CD4-positive, alpha-beta T cell treated with Interleukin-6 for 4 hours (primary cell): ENCODE measurements at places on chromosomes 7 and 10.

DNA sequence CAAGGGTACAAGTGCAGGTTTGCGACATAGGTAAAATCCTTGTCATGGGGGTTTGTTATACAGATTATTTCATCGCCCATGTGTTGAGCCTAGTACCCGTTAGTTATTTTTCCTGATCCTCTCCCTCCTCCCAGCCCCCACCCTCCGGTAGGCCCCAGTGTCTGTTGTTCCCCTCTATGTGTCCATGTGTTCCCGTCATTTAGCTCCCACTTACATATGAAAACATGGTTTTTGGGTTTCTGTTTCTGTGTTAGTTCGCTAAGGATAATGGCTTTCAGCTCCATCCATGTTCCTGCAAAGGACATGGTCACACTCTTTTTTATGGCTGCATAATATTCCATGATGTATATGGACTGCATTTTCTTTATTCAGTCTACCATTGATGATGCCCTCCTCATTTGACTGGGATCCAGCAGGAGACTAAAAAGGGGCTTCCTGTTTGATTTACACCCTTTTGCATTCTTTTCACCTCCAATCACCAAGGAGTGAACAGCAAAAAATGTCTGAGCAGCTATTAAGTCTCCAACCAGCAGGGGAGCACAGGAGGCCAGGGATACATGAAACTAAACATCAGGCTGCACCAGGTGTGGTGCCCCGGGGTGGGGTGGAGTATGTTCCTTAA, 188.2 kb downstream of the SKIDA1 start:
- DNase-seq, result no peak

DNA sequence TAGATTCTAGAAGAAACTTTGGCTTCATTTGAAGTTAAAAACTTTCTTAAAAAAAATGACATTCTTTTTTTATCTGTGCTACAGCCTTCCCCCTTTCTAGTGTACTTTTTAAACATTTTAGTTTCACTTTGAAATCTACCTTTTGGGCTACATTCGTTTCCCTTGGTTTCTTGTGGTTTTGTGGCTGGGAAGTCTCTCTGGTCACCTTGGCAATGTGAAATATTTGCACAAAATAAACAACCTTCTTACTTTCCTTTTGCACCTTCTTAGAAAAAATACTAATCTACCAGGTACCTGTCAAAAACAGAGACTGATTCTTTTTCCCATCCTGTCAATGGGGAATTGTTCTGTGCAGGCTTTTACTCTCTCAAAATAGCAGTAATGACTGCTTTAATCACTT, 350.2 kb downstream of the GATA3 start:
- peak; percentile 44 for DNase-seq

GRCh38 chr10:102435529-102436233, 3.3 kb upstream of the CUEDC2 start:
- peak; percentile 53 for DNase-seq

GRCh38 chr7:120724955-120725354, 133.0 kb downstream of the TSPAN12 start:
- no peak for DNase-seq

GRCh38 chr7:2546776-2547586, 8.3 kb downstream of the BRAT1 start:
- no peak for DNase-seq

DNA sequence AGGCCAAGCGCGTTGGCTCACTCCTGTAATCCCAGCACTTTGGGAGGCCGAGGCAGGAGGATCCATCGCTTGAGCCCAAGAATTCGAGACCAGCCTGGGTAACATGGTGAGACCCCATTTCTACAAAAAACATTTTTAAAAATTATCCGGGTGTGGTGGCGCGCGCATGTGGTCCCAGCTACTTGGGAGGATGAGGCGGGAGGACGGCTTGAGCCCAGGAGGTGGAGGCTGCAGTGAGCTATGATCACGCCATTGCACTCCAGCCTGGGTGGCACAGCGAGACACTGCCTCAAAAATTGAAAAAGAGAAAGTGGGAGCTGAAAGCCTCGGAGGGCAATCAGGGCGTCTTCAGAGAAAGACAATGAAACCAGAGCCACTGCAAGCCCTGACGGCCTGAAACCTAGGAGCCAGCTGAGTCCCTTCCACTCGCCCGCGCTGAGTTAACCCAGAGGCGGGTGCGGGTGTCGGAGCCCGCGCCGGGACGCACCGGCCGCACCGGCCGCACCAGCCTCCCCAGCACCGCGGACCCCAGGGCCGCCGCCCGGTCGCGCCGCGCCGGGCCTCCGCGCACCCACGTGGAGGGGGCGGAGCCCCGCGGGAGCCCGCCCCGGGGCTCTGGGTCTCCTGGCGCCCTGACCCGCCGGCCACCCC, 22.4 kb downstream of the ZFAND2A start:
- DNase-seq, result no peak

DNA sequence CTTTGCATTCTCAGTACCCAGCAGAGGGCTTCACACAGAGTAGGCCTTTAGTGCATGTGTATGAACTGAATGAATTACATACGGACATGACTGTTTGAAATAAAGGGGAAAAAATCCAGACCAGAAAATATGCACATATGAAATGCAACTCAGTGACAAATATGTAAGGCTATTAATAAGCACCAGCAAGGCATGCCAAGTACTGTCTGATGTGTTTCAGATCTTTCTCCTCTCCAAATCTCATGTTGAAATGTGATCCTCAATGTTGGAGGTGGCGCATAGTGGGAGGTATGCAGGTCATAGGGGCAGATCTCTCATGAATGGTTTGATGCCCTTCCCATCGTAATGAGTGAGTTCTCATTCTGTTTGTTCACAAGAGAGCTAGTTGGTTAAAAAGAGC, 87.3 kb upstream of the TOMM7 start:
- no peak for DNase-seq

GRCh38 chr7:50733552-50733951, 49.1 kb downstream of the GRB10 start:
- DNase-seq, result no peak

DNA sequence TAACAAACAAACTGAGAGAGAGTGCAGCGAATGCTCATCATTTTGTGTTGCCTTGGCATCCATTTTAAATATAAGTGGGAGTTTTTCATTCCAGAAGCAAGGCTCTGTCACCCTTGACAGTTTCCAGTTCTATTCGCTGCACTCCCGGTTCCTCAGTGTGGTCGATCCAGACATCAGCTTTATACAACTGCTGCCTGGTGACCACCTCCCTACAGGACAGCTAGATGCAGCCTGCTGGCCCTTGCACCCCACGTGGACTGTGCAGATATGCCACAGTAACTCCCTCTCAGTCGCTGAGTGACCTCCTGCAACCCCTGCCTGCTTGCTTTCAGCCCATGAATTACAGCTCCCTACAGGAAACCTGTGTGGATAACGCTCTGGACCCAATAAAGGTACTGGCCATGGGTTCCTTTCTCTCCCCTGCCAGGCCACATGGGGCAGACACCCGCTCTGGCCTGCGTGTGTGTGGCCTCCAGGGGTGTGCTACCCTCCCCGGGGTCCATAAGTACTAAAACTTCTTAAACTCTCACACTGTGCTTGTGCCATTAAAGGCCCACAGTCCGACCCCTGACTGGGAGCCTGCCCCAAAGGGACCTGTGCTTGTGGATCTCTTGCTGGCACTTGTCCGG, 23.6 kb downstream of the BEND7 start:
- no peak for DNase-seq

- DNase-seq, result no peak
Observed at GRCh38 chr7:24926623-24927524, 53.1 kb downstream of the OSBPL3 start.

DNA sequence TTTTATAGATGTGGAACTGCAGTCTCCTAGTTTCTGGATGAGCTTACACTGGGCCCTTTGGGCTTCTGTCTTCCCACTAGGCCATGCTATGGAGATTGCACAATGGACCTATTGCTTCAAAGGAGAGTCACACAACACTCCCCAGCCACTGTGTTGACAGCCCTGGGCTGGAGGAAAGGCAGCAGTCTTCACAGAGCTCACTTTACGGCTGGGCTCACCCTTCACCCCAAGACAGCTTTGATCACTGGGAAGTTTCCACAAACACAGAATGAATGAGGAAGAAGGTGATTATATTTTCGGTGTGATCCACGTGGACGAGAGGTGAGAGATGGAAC, 92.7 kb upstream of the GDF10 start:
- peak; percentile 46 for DNase-seq

- DNase-seq, result no peak
Observed at GRCh38 chr10:3241274-3241921, 68.8 kb upstream of the PITRM1 start.

GRCh38 chr10:12397941-12398340, 48.6 kb downstream of the CAMK1D start:
- no peak for DNase-seq

- DNase-seq, result no peak
Observed at GRCh38 chr7:146397141-146397540, 280.5 kb downstream of the CNTNAP2 start.

GRCh38 chr10:122018491-122018890, 29.5 kb downstream of the TACC2 start:
- no peak for DNase-seq

GRCh38 chr7:92255308-92255707, 9.5 kb downstream of the ANKIB1 start:
- DNase-seq, result no peak

DNA sequence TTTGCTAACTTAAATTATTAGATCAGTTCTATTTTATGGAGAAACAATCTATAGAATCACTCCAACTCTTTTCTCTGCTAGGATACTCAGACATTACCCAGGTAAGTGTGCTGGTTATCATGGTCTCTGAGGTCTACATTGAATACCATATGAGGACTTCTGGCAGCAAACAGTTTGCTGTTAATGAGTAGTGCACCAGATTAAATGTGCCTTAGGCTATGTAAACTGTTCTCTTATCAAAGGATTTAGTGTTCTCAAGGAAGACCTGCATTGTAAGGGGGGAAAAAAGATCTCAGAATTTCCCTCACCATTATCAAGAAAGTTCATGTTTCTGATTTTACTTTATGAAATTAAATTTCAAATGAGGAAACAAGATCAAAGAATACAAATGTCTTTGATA, 107.5 kb downstream of the ITGB8 start:
- no peak for DNase-seq

- no peak for DNase-seq
Observed at GRCh38 chr10:93465806-93466675, 16.1 kb downstream of the MYOF start.

- DNase-seq, result no peak
Observed at GRCh38 chr7:105650382-105650970, 69.2 kb upstream of the EFCAB10 start.

- DNase-seq, result no peak
Observed at GRCh38 chr10:124390471-124391187, 28.1 kb downstream of the OAT start.

DNA sequence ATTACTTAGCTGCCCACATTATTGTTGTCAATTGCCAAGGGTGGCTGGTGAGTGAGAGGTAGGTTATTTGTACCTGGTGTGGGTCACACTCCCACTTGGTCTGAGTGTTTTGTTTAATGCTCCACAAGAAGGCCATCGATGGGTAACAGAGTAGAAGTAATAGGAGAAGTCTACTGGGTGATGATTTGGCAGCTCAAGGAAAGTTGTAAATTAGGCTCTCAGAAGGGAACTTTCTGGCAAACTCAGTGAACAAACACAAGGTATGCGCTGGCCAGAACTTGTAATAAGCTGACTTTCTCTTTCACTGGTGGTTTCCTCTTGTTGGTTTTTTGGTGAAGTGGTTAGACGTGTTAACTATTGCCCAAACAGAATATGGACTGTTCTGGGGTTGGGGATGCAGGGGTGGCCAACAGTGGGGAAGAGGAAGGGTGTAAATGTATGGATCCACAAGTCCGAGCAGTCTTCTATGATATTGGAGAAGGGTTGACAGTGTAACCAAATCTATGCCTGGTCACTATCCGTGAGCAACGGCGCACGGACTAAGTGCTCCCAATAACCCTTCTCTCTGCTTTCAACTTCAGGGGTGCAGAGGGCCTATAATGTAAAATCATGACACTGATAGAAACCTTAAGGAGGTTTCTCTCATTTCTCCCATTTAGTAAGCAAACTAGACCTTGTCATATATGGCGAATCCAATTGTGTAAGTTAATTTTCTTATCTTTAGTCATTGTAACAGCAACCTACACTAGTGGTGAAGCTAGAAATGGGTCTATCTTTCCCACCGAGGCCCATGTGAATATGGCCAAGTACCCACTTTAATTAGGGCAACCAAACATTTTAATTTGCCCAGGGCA, 212.8 kb downstream of the PTEN start:
- DNase-seq, result no peak

DNA sequence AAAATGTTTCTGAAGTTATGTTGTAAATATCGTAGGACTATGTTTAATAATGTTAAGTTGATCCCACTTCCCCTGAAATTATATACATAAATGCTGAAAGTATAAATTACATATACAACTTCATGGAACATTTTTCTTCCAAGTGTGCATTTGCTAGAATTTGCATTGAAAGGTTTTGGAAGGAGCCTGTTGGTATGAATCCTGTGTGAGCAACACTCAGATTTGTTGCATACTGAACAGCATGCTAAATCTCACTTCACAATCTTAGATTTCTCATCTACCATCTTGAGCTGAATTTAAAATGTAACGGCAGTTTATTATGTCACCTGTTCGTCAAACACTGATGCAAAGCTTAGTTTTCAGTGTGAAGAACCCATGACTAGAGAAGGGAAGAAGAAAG, 172.6 kb downstream of the MALRD1 start:
- DNase-seq, result no peak

DNA sequence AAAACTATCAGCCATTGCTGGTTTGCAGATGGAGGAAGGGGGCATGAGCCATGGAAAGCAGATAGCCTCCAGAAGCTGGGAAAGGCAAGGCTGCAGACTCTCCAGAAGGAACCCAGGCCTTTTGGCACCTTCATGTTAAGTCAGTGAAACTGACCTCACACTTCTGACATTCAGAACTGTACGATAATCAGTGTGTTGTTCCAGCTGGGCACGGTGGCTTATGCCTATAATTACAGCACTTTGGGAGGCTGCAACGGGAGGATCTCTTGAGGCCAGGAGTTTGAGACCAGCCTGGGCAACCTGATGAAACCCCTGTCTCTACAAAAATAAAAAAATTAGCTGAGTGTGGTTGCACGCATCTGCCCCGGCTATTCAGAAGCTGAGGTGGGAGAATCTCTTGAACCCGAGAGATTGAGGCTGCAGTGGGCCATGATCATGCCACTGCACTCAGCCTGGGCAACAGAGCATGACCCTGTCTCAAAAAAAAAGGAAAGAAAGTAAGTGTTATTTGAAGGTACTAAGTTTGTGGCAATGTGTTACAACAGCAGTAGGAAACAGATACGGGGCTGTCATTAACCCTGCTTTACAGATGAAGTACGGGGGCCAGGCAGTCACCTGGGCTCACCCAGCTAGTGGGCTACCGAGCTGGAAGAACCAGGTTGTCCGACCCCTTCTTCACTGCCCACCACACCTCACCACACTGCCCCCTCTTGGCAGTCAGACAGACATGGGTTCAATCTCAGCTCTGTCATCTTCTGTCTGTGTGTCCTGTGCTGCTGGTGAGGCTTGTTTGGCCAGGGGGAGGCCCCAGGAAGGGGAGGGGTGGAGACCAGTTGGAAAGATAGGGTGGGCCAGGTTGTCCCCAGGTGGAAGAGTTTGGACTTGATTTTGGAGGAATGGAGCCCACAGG, 18.3 kb downstream of the CHST3 start:
- DNase-seq, result no peak

DNA sequence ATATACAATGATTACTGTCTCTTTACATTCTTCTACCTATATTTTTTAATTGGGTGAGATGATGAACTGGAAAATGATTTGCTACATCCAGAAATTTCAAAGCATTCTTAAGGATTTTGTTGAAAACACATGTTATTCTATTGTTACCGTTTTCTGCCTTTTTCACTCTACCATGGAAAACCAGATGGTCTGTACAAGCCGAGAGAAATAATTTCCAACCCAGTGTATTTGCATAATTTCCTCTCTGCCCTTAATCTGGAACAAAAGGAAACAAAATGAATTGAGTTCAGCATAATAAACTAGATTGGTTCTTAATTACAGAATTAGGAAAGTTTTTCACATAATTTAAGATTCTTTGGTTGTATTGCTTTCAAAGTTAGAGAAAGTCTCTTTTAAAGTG, 211.2 kb downstream of the CACNB2 start:
- no peak for DNase-seq
